ENCODE measurements at places on chromosomes 13 and 19.

DNA sequence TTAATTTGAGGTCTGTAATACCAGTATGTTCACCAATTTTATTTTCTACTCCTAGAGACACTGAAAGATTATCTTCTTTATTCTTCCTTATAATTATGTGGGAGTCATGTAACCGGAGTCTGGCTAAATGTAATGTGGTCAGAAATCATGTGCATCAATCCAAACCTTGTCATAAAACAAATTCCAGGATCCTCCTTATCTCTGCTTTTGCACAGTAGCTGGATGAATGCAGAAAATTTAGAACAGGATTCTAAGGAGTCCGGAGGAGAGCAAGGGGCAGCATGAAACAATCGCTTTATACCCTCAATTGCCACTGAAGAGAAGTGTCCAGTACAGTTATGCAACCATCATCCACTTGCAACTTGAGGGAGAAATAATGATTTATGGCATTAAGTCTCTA is 2674.7 kb upstream of the PCDH20 start:
- no peak for DNase-seq

- no peak for DNase-seq
These were observed 14.7 kb downstream of the LRCH1 start for GRCh38 chr13:46567671-46568070.

DNA sequence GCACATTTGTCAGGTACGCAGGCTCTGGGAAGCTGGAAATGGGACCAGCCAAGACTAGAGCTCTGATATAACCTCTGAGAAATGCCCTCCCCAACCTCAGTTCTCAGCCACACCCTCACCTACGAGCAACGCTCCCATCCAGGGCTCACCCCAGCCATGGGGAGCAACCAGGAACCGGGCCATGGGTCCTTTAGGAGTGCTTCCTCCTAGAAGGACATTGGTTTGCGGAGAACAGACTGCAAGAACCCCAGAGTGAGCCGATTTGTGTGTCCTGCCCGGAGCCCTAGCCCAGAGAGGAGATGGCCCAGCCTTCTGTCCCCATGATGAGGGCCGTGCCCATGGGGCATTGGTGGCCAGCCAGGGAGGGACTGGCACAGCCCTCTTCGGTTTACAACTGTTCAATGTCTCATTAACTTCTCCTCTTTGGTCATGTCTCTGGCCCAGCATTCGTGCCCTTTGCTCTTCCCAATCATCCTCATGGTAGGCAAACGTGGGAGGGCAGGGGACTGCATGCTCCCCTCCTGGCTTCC is 32.9 kb upstream of the IGSF23 start:
- no peak for DNase-seq

DNA sequence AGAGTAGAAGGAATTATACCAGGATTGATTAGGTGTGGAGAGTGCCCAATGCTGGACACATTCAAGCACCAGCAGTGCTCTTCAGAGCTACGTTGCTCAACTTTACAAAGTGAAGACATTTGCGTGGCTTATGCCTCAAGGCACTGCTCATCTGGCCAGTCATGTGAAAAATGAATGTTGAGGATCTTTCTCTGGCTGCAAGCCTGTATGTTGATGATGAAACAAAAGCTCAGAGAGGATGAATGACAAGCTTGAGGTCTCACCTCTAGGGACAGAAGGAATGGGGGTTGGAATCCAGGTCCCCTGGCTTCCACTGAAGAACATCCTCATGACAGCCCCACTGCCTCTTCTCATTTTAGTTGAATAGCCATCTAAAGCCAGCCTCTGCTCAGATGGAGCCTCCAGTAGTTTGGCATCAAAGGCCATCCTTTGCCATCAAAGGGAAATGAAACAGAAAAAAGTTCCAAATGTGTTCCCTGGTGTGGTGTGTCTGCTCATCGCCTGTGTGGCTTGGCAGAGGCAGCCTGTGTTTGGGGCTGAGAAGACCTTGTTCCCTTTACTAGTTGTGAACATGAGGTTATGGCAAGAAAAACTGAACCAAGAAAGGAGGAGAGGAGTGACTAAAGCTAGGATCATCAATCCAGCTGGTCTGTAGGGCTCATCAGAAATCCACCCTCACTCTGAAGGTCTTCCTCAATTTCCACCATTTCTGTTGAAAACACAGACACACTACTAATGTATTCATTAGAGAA is 114.0 kb upstream of the KL start:
- DNase-seq, result no peak

- no peak for DNase-seq
These were observed 77.0 kb upstream of the ZNF507 start for GRCh38 chr19:32268381-32268780.
